ENCODE measurements at places on chromosomes 12 and 14.

GRCh38 chr12:7144414-7145120 lies 14.4 kb downstream of the CLSTN3 start:
- peak; percentile 61 for DNase-seq

- no peak for DNase-seq
These were observed 146.6 kb upstream of the PLEKHG7 start for GRCh38 chr12:92556141-92556540.

DNA sequence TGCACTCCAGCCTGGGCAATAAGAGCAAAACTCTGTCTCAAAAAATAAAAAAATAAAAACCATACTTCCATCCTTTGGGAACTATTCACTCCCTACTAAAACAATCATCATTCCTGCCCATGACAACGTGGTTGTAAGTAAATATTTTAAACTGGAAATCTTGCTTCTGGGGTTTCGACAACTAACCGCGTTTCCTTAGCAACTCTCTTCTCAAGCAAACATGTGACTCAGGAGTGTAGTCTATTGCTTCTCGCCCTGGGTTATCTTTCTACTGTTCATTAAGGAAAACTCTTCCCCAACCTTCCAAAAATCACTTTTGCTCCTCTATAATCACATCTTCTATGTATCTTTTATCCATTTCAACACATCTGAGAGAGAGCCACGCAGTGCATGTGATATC lies 21.8 kb downstream of the APPL2 start:
- DNase-seq = no peak

DNA sequence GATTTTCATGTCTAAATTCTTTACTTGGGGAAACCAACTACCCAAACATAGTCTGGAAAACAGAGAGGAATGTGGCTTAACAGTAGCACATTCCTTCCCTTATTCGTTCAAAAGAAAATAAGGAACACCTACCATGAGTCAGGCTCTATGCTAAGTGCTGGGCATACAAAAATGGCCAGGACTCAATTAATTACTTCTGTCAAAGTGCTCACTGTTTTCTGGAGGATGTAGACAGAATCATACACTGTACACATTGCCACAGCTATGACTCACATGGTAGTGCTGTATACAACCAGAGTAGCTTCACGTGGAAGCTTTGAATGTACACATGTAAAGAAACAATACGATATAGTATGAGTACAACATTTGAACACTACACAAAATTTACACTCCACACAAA lies 50.1 kb downstream of the SLC25A21 start:
- DNase-seq = no peak

DNA sequence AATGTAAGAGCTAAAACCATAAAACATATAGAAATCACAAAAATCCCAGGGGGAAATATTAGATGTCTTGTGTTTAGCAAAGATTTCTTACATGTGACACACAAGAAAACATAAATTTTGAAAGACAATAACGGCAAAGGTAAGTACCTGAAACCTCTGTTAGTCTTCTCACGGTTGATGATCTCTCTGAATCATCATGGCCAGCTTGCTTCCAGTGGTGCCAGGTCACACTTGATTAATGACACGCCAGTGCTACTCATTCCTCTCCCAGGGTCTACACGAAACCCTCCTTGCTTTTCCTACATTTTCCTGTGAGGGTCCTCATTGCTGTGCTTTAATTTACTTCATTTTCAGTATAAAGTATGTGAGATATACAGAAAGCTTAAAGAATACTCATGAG lies 114.4 kb upstream of the PARP11 start:
- no peak for DNase-seq

DNA sequence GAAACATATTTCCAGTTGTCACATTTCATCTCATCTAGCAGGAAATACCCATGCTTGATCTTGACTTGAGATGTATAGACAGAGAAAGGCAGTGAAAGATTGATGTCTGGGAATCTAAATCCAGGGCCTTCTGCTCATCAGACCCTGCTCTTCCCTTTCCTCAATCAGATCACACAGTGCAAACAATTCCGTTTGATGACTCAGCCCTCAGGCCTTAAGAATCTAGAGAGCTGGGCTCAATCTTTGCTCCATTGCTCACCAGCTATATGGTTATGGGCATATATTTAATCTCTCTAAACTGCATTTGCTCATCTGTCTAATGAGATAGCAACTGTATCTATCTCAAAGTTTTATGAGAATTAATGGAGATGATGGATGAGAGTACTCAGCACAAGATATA lies 201.8 kb upstream of the CCDC196 start:
- DNase-seq = no peak

DNA sequence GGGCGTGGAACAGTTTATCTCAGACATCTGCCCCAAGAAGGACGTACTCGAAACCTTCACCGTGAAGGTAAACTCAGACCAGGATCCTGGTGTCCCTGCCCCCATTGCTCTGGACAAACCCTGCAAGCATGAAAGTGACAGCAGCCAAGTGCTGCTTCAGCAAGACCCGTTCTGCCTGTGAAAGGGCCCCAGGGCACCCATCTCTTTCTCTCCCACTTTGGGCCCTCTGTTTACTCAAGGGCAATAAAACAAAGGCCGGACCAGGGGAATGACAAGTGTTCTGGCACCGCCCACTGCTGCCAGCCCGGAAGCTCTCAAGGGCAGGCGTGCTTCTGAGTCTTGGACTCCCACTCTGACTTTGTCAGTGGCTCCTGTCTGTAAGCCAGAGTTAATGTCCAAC lies 35.3 kb downstream of the CD9 start:
- no peak for DNase-seq
